Stimulated activated CD4-positive, alpha-beta T cell treated with anti-CD3 and anti-CD28 coated beads, Interleukin-15, amount 100 ng/mL, for 1 hour (primary cell): ENCODE measurements at places on chromosomes 16 and 17.

- no peak for DNase-seq
These were observed 12.8 kb downstream of the ADGRG3 start for GRCh38 chr16:57680842-57681375.

DNA sequence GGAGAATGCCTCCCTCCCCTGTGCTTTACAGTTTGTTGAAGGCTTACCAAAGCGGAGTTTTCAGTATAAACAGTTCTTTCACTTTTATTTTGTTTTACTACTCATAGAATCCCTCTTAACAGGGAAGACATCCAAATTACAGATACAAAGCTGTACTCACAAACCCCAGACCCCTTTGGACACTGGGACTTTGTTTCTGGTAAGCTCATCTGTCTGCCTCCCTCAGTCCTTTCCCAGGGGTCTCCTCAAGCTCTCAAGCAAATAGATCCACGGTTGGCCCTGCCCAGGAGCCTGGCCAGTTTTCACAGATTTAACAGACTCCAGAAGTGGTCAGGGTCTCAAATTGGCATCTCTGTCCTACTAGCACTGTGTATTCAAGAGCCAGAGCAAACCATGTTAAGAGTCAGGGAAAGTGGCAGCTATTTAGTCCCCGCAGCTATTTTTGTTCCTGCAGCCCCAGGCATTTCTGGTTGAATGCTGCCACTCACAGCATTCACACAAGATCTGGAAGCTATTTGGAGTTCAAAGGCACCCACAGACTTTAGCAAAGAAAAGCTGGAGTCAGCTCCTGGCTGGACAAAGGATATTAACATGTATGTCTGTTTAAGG, 54.2 kb downstream of the TMEM100 start:
- no peak for DNase-seq

DNA sequence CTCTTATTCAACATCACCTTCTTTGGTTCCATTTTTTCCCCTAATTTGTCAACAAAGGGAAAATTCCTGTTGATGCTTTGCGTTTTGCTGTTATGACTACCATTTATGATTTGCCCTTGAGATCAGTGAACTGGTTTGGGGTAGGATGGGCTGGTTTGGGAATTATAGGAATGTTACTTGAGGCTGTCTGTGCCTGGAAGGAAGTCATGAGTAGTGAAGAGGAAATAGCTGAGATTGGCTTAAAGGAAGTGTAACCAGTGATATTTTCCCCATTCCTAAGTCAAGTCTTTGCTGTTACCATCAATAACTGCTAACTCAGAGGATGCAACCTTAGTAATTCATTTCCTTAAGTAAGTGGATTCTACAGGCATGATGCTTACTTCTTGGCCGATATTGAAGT, 179.2 kb downstream of the MAP2K6 start:
- no peak for DNase-seq

DNA sequence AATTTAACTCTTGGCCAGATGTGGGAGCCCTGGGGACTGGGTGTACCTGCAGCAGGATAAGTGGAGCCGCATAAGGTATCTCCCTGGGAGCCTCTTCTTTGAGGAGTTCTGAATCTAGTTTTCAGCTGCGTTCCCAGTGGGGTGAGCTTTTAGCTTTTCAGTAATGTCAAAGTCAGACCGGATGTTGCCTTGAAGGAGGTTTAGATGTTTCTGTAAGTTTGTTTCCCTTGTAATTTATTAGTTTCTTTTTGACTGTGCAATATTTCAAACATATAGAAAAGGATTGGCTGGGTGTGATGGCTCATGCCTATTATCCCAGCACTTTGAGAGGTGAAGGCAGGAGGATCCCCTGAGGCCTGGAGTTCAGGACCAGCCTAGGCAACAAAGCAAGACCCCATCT, 98.6 kb upstream of the EEF2KMT start:
- DNase-seq = no peak

DNA sequence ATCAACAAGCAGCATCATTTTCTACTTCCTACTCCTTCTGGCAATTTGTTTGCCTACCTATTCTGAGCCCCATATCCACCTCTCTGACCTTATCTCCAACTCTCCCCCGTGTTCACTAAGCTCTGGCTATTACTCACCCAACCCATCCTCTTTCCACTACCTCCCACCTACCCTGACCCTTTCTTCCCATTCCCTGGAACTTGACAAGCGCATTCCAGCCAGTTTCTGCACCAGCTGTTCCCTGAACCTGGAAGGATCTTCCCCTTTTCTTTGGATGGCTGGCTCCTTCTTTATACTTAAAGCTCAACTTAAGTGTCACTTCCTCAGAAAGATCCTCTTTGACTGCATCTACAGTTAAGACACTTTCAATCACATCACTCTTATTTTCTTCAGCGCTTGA, 2.2 kb downstream of the DCUN1D3 start:
- no peak for DNase-seq
